ENCODE measurements at places on chromosomes 12 and 14.

DNA sequence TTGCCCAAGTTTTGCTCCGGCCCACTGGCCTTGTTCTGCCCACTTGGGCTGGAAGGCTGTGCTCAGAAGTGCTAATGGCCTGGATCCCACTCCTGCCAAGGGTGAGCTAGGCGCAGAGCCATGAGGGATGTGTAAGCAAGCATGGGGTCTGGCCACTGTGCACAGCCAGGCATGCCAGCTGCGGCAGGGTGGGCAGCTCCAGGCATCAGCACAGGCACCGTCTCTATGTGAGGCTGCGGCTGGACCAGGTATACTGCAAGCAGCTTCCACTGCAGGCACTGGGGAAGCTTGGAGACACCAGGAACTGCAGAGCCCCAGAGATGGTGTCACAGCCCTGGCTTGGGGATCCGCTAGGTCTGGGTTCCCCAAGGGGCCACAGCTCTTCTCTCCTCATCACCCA lies 264.9 kb downstream of the LRIG3 start:
- no peak for DNase-seq

DNA sequence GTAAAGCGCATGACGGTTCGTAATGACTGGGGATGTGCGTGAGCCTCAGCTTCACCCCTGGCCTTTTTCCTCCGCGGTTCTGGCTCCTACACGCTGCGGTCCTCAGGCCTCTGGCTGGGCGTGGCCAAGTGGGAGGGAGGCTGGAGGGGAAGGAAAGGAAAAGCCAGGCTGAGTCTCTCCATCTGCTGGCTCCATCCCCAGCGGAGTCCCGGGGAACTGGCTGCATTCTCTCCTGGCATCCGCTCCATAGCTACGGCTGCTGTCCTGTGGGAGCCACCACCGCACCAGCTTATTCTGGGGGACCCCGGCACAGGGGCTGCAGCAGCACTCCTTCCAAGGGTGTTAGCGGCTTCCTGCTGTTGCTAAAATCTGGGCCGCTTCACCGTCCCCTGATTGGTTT lies 68.2 kb upstream of the SLC24A4 start:
- DNase-seq, result peak; percentile 30

GRCh38 chr14:81533212-81533535 lies 479 bp downstream of the SEL1L start:
- no peak for DNase-seq

- peak; percentile 74 for DNase-seq
These were observed 2.2 kb downstream of the DACT1 start for GRCh38 chr14:58639842-58640484.

DNA sequence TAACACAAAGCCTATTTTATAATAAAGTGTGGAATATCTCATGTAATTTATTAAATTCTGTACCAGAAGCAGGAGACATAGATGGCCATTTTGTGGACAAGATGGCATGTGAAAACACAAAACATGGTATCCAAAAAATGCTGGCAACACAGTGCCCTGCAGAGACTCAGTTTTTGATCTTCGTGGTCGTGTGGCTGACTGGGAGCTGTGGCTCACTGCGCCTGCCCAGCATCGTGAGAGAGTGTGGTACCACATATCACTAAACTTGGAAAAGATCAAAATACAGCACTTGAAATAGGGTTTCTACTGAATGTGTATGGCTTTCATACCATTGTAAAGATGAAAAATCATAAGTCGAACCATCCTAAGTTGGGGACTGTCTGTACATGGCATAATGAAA lies 43.0 kb upstream of the MANSC4 start:
- no peak for DNase-seq

- DNase-seq, result no peak
These were observed 795.3 kb downstream of the VRK1 start for GRCh38 chr14:97592341-97592980.

DNA sequence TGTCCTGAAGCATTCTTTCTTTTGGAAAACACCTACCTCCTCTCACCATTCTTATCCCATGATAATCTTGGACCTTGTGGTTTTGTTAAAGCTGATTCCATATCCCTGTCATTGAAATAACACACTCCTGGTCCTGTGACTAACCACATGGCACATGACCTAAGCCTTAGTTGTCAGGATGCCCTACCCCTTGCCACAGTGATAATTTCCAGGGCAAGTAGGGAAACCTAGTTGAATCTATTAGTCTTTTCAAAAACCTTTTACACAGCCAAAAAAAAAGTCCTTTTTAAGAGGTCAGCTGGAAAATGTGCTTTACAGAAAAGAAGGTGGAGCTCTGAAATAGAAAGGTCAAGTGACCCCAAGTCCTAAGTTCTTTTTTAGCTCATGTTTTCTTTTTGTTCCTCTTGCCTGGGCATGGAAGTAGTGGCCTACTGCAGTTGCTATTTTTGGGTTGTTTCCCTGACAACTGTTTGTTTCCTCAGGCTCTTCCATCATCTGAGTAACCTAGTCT lies 608.4 kb downstream of the LRFN5 start:
- no peak for DNase-seq

DNA sequence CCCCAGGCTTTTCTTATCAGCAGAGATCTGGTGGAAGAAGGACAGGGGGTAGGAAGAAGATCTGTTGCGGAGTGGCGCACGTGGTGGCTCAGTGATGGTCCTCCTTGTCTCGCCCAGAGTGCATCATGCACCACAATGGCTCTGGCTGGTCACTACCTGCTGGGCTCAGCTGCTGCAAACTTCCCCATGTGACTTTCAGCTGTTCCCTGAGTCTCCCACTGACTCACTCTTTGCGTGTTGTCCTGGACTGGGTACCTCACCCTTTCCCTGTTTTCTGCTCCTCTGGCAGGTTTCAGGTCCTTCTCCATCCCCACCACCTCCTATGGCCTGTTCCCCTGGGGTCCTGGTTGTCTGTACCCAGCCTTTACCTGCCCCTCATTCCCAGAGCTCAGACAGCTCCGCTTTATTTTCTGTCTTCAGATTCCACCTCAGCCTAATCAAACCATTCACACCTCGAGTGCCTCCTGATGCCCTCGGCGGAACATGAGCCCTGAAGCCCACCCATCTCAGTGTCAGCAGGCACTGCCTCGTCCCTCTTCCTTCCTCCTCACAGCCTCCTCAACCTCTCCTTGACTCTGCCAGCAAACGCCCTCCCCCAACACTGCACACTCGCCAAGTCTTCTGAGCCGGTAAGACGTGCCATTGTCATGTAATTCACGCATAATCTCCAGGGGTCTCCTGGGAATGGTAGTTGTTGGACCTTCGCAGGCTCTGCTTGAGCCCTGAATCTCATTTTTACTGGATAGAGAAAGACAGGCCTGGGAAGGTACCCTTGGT lies 1.8 kb downstream of the C1R start:
- no peak for DNase-seq

DNA sequence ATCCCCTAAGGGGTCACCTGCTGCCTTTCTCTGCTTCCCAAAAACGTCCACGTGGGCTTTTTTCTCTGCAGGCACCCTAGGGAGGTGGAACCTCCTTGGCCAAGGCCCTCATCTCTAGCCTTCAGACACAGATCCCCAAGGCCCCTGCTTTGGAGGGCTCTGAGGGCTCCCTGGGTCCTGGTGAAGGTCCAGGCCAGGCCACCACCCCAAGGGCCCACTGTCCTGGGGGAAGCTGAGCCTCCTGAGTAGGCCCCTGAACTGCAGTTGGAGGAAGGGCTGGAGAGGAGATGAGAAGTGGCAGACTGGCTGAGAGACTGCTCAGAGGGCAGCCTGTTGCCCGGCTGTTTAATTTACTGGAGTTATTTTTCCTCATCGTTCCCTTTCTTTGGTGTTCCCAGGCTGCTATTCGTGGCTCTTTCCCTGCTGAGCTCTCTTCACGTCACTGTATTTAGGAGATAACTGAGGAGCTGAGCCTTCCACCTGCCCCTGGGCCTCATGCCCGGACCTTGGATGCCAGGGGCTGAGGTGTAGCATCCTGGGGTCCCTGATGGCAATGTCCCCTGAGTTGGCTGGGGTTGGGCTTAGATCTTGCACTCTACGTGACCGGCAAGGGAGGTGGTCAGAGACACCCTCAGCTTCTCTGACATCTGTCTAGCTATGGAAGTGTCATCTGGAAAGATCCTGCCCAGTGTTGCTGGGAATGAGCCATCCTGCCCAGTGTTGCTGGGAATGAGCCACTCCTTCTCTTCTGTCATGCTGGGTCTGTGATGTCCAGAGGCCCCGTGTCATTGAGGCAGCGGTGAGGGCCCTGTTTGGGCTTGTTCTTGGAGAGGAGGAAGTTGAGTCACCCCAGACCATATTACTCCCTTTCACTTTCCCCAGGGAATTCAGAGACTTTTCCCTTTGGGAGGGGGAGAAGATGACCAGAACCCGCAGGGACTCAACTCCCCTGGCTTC lies 139.8 kb downstream of the TSPAN9 start:
- no peak for DNase-seq

DNA sequence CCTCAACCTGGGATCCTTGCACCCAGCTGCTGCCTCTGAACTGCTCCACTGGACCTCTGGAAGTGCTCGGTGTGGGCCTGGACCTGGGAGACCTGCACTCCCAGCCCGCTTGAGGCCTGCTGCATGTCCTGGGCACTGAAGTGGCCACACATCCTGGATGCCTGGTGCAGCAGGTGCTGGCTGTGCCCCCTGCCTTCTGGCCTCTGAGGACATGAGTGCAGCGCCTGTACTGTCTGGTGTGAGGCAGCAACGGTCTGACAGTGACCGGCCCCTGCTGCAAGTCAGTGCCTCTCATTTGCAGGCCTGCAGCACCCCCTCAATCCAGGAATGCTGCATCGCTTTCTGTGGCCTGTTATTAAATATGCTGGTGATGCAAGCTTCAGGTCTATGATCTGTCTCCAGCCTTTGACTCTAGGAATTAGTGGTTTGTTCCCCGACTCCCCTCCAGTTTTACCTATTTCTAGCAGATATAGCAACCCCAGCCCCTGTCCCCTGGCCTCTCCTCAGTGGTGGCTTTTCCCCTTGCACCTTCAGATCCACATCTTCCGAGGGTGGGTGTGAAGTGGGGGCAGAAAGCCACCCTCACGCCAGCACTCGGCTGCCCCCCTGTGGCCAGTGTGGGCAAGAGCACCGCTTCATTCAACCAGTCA lies 3.6 kb downstream of the SMIM41 start:
- DNase-seq, result no peak

- no peak for DNase-seq
These were observed 174.5 kb upstream of the NPAS3 start for GRCh38 chr14:32764131-32764530.
